ENCODE measurements at places on chromosomes 3 and 15.

GRCh38 chr3:9214599-9214998 is 34.8 kb downstream of the SRGAP3 start:
- DNase-seq, result no peak

DNA sequence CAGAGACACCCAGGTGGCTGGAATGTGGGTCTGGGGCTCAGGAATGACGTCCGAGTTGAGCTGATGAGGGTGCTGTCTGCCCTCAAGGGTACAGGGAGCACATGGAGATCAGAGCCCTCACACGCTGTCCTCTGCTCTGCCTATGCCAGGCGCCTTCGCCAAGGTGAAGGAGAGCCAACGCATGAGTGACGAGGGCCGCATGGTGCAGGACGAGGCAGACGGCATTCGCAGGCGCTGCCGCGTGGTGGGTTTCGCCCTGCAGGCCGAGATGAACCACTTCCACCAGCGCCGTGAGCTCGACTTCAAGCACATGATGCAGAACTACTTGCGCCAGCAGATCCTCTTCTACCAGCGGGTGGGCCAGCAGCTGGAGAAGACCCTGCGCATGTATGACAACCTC is 9.1 kb downstream of the SNX33 start:
- DNase-seq, result no peak

DNA sequence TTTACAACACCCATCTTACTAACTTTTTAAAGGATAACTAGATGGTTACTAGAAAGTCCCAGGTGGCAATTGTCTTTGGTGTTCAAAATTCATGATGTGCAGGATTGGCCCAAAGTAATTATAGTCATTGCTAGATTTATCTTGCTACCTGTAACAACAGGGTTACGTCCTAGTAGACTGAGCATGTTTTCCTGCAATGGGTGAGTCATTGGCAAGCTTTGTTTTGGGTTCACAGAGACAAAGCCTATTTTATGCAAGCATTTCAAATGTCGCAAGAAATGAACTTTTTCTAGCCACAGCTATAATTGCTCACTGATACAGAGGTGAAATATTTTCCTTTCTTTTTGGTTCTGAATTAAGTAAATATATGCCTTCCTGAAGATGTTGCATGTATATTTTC is 267.6 kb downstream of the AGBL1 start:
- no peak for DNase-seq

DNA sequence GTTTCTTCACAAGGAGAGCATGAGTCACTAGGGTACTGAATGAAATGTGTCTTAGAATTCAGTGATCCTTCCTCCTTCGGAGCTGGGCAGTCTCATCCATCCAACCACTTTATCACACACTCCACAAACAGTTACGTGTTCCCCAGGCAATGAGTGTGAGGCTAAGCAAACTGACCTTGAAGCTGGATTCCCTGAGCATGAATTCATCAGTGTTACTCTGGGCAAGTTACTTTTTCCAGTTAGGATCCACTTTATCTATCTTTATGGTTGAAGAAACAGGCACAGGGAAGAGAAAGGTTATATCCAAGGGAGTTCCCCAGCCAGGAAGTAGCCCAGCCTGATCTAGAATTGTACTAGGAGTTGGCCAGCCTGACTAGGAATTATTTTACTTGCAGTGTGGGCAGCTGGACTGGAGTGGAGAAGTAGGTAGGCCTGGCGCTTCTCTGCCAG is 17.1 kb upstream of the GCNT3 start:
- DNase-seq, result no peak

DNA sequence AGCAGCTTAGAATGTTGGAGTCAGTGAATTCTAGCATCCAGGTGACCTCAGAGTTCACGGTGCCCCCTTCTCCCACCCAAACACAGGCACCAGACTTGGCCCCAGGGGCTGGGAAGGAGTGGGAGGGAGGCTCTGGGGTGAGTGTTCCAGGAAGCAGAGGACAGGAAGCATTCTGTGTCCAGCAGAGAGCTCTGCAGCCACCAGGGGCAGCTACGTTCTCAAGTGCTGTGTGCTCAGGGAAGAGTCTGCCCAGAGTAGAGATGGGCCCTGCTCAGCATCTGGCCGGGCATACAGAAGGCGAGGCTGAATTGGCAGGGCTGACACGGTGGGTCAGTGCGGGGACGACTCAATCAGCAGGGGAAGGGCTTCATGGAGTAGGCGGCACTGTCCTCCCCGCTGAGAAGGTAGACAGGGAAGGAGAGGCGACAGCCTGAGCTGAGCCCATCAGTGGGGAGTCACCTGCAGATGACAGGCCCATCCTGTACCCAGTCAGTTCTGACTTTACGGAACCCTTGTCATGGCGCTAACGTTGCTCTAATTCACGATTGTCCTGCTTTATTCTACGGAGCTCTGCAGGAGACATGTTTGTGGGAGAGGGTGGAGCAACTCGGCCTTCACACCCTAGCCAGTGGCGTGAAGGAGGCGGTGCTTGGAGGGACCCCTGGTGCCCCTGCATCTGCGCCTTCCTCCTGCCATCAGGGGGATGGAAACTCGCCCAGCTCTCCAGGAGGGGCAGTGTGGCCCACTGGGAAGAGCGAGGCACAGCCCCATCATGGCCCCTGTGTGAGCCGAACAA is 82.2 kb downstream of the C3orf70 start:
- DNase-seq, result no peak

DNA sequence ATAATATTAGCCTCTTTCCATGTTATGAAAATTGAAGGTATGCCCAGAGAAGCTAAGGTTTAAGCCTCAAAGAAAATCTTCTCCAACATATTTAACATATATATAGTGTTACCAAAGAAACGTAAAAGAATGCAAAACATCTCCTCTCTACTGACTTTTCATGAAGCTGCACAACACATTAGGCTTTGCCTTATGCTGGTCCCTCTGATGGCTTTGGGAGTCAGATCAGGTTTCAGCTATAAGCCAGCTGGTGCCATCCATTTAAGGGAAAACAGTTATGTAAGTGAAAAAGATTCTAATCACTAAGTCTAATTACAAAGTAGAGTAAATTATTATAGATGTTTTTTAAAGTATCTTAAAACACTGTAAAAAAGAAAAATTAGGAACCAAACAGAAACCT is 410.5 kb downstream of the LSAMP start:
- no peak for DNase-seq

- no peak for DNase-seq
Measured at GRCh38 chr3:46984591-46985459, 5.4 kb downstream of the NBEAL2 start.

GRCh38 chr3:98589331-98590036 is 3.9 kb downstream of the CPOX start:
- DNase-seq, result no peak

DNA sequence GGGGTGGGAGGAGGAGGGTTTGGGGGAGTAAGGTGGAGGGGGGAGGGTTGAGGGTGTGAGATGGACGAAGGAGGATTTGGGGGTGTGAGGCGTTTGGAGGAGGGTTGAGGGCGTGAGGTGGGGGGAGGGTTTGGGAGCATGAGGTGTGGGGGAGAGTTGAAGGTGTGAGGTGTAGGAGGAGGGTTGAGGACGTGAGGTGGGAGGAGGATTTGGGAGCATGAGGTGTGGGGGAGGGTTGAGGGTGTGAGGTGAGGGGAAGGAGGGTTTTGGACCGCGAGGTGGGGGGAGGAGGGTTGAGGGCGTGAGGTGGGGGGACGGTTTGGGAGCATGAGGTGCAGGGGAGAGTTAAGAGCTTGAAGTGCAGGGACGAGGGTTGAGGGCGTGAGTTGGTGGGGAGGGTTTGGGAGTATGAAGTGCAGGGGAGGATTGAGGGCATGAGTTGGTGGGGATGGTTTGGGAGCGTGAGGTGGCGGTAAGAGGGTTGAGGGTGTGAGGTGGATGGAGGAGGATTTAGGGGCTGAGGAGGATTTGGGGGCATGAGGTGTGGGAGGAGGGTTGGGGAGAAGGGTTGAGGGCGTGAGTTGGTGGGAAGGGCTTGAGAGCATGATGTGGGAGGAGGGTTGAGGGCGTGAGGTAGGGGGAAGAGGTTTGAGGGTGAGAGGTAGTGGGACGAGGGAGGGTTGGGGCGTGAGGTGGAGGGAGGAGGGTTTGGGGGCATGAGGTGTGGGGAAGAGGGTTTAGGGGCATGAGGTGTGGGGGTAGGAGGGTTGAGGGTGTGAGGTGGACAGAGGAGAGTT is 1.2 kb downstream of the MLF1 start:
- no peak for DNase-seq

DNA sequence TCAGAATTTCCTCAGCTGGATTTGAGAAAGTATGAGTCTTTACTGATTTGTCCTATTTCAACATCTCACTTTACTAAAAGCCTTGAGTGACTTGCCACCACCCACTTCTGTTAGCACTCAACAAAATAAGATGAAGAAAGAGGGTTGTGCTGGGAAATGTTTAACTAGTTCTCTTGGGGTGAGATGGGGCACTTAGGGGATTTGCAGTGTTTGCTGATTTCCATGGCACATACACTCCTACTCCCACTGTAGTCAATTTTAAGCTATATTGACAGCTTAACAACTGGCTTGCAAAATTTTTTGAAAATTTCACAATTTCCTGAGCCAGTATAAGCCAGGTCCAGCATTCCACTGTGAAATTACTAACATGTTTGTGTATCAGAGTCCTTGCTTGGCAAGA is 463.1 kb upstream of the ARHGEF26 start:
- no peak for DNase-seq

DNA sequence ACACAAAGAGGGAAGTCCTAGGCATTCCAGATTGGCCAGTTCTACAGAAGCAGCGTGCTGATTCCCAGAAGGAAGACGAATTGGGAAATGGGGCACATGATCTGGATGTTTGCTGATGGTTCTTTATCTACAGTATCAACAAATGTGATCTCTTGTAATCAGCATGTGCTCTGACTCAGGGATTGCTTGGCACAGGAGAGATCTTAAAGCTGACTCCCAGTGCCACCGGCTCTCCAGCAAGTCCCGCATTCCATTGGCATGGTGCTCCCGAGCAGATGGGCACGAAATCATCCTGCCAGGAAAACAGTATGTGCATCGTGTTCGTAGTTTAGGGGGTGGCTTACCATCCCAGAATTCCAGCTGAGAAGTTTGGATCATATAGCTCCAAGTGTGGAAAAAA is 259.9 kb upstream of the NR2F2 start:
- DNase-seq, result no peak

GRCh38 chr15:94162939-94163338 is 68.4 kb upstream of the MCTP2 start:
- no peak for DNase-seq
